IMR-90 (cell line): ENCODE measurements at places on chromosomes 1 and 21. TPM values are rescaled to one million over a fixed set of nuclear protein-coding genes. Genes with fewer than 3 reads are reported as not detected.

DNA sequence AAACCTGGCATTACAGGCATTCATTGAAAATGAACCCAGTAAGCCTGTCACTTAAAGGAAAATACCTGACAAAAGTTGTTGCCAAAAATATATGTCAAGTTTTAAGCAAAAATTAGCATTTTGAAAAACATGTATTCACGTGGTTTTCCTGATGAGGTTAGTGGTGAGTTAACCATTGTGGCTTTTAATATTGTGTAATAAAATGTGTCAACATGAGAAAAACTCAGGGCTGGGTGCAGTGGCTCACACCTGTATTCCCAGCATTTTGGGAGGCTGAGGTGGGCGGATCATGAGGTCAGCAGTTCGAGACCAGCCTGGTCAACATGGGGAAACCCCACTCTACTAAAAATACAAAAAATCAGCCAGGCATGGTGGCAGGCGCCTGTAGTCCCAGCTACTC is 731.4 kb downstream of the KCNT2 start:
- H3K4me1 ChIP-seq: no peaks in the 10 kb centered on the region
- no peaks in the 10 kb centered on the region for H3K36me3 ChIP-seq
- H3K27ac ChIP-seq: no peak overlapping the region
- no peak overlapping the region for H3K4me3 ChIP-seq

DNA sequence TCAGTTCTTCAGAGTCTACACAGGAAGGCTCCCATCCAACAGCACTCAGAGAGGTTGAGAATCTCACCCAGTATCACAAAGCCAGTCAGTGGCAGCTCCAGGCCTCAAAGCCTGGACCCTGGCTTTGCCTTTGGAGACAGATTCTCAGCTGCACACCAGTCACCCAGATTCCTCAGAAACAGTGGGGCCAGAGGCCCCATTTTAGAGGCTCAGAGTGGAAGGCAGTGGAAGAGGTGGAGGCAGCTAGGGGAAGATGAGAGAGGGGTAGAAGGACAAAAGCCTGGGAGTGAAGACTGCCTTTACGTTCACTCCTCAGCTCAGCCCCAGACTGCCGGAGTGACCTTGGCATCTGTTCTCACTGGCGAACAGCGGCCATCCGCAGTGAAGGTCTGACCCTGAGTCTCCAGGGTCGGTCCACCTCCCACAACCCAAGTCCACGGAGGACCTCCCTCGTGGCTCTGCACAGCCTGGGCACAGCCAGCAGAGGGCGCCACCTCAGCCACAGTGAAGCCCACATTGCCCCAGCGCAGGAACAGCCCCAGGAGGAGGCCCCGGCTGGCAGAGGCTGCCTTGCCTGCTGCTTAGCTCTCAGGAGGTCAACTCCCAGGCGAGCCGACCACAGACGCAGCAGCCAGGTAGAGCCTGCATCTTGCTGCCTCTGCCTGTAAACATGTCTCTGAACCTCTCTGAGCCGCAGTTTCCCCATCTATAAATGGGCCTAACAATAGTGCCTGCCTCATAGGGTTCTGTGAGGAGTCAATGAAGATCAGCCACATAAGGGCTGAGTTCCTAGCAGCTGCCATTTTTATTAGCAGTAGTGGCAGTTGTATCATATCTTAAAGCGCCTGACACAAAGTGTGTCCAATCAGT is 5.9 kb upstream of the FNDC5 start:
- no peak overlapping the region for H3K27ac ChIP-seq
- no peak overlapping the region for H3K4me3 ChIP-seq
- H3K4me1 ChIP-seq: no peaks in the 10 kb centered on the region
- no peaks in the 10 kb centered on the region for H3K36me3 ChIP-seq
- no peak for DNase-seq

DNA sequence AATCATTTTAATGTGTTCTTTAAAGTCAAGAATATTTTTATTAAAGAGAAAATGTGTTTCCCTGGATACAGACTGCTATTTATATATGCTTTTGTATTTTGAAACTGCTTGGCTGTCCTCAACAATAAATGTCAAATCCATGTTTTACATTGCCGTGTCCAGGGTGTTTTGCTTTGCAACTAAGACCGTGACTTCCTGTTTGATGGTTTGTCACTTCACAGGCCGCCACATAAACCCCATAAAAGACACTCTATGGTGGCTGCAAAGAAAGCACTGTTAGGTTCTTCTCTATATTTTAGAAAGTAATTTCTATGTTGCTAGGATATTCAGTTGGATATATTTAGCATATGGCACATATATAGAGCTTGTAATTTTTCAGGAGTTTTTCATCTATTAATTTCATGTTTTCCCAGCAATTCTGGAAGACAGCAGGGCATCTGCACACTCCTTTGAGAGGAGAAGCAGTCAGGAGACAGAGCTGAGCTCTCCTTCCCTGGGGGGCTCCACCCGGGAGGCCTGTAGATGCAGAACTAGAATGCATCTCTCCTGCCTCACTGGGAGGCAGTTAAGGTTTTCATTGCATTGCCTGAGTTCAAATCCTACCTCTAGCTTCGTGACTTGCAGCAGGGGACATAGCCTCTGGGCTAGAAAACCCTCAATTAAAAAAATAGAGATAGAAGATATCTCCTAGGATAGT is 33.1 kb downstream of the PRDM2 start:
- H3K4me3 ChIP-seq: no peak overlapping the region

Gene SLC25A34
- total RNA-seq: under 0.01 TPM in 1 of 2 replicates, not detected in the other

Gene FAM167B
- 0.18 TPM in 1 of 2 replicates, not detected in the other for total RNA-seq

DNA sequence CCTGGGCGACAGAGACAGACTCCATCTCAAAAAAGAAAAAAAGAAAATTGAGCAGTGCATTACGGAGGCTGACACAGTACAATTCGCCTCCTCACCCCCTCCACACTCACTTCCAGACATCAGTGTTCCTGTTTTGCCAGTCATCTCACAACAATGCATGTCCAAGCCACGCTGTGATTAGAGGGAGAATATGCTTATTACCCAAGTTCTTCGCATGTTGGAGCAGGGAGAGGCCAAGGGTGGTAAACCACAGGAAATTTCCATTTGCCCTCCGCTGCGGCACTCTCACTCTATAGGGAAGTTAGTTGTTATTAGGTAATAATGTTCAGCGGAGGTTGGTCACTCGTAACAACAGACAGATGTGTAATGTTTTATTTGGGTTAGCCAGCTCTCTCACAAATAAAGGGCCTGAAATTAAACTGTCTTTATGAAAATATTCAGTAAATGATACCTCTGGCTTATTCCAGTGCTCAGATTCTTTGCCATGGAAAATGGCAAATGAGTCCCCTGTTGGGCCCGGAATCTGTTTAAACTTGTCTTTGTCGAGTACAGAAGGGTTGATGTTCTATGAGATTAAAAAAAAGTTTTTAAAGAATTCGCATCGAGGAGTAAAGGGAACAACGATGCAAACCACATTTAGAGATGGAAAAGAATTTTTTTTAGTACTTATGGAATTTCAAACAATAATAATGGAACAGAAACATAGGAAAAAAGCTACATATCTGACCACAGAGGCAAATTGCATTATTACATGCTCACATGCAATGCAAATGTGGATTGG is 33.1 kb downstream of the KCNJ15 start:
- peak; percentile 98 for DNase-seq
- H3K4me1 ChIP-seq: peaks cover 10% of the 10 kb centered on the region
- no peak overlapping the region; the same call in 1 of the 2 replicates for H3K27ac ChIP-seq
- no peaks in the 10 kb centered on the region for H3K36me3 ChIP-seq
- H3K27me3 ChIP-seq: no peaks in the 10 kb centered on the region; the same call in 1 of the 2 replicates

- H3K27me3 ChIP-seq: peaks cover 30% of the 10 kb centered on the region
Observed at GRCh38 chr21:36661511-36662309, 37.2 kb upstream of the SIM2 start.

DNA sequence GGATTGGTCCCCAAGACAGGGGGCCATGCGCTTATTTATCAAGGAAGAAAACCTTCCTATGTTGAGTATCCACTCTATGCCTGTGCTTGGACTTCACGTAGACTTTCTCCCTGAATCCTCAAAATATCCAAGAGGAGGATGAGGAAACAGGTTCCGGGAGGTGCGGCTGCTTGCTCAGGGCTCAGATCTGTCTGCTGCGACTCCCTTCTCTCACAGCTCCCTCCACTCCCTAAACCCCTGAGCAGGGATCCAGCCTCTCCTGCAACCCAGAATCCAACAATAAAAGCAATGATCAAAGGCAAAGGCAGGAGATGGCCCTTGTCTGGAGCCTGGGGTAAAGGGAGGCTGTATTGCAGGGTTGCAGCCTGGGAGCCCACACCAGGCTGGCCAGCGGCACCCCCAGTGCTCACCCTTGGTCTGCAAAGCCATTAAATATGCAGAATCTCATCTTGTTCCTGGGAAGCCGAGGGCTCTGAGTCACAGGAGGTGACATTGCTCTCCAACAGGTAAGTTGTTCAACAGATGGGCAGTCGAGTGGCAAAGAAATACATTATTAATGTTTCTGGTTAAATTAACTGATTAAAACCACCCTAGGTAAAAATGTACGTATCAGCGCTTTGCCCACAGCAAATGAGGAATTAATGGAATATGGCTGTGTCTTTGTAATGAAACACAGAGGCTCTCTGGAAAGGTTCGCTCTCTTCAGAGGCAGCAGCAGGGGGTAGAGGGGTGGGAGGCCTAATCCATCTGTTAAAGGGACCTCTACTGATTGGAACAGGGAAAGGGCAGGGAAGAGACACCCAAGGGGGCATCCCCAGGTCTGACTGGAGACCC is 111.5 kb downstream of the GRIK3 start:
- no peaks in the 10 kb centered on the region for H3K36me3 ChIP-seq
- no peak overlapping the region for H3K27ac ChIP-seq
- DNase-seq: no peak
- H3K4me3 ChIP-seq: no peak overlapping the region
- H3K4me1 ChIP-seq: no peaks in the 10 kb centered on the region
- no peaks in the 10 kb centered on the region for H3K27me3 ChIP-seq

Gene SPRR1B
- not detected in 2 replicates for total RNA-seq

GRCh38 chr21:21183092-21183491 is 184.9 kb downstream of the NCAM2 start:
- H3K27ac ChIP-seq: no peak overlapping the region; the same call in 1 of the 2 replicates
- peak; percentile 17 for DNase-seq
- no peaks in the 10 kb centered on the region for H3K36me3 ChIP-seq
- peaks cover 3% of the 10 kb centered on the region; the same call in 1 of the 2 replicates for H3K4me1 ChIP-seq
- no peak overlapping the region for H3K4me3 ChIP-seq

- peaks cover 40% of the 10 kb centered on the region for H3K36me3 ChIP-seq
- H3K27me3 ChIP-seq: no peaks in the 10 kb centered on the region
- no peak overlapping the region for H3K4me3 ChIP-seq
Observed at GRCh38 chr1:54220004-54220811, 20.2 kb downstream of the MRPL37 start.

Gene HSPG2
- total RNA-seq: 15.8 and 23.3 TPM in 2 replicates

Gene CD2
- total RNA-seq: not detected in 2 replicates

Gene PERM1
- not detected in 2 replicates for total RNA-seq

Gene TMPRSS15
- not detected in 2 replicates for total RNA-seq

- no peaks in the 10 kb centered on the region for H3K36me3 ChIP-seq
- peaks cover 3% of the 10 kb centered on the region; the same call in 1 of the 2 replicates for H3K4me1 ChIP-seq
- no peak overlapping the region for H3K27ac ChIP-seq
- H3K27me3 ChIP-seq: peaks cover 2% of the 10 kb centered on the region
- no peak overlapping the region for H3K4me3 ChIP-seq
Observed at GRCh38 chr1:14756589-14757285, 158.3 kb downstream of the KAZN start.

GRCh38 chr1:232239998-232240397 is 389.9 kb downstream of the SIPA1L2 start:
- peaks cover 8% of the 10 kb centered on the region for H3K27me3 ChIP-seq
- H3K36me3 ChIP-seq: no peaks in the 10 kb centered on the region
- H3K27ac ChIP-seq: no peak overlapping the region
- no peaks in the 10 kb centered on the region for H3K4me1 ChIP-seq

Gene MPL
- not detected in 2 replicates for total RNA-seq

DNA sequence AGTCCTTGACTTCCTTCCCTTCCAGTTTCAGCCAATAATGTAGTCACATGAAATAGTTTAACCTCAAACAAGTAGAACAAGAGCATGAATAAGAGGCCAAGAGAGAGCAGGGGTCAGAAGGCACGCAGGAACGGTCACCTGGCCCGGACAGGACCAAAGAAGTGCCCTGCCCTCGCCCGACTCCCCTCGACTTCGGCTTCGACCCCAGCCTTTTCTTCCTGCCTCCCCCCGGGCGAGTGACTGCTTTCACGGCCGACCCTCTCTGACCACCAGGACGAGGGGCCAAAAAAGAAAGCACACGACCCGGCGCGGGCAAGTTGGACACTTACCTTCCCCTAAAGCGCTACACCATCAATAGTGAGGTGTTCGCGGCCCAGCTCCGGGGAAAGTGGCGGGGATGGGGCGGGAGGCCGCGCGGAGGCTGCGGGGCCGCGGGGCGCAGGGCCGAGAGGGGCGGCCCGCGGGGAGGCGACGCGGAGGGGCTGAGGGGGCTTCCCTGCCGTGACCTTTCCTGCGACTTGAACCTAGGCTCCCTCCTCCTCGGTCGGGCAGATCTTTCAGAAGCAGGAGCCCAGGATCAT is 519 bp downstream of the RERE start:
- H3K36me3 ChIP-seq: no peaks in the 10 kb centered on the region
- H3K4me3 ChIP-seq: peak overlapping the region; percentile 82
- peaks cover 6% of the 10 kb centered on the region for H3K4me1 ChIP-seq
- DNase-seq: no peak

Gene SZRD1
- 104 and 119 TPM in 2 replicates for total RNA-seq

DNA sequence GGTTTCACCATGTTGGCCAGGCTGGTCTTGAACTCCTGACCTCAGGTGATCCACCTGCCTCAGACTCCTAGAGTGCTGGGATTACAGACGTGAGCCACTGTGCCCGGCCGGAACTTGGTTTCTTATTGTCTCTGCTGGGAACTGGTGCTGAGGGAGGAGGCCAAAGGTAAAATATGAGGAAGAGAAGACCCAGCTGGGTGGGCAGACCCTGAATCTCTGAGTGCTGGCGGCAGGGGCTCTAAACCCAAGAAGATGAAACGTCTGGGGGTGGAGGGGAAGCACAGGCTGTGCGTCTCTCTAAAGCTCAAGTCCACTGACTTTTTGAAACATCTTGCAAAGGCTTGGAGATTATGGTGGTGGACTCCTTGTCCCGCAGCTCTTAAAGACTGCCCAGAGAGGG is 82.0 kb upstream of the TLR5 start:
- no peak for DNase-seq
- H3K36me3 ChIP-seq: no peaks in the 10 kb centered on the region
- no peak overlapping the region for H3K4me3 ChIP-seq
- H3K27ac ChIP-seq: no peak overlapping the region
- peaks cover 3% of the 10 kb centered on the region for H3K4me1 ChIP-seq

Gene KRTAP19-1
- total RNA-seq: not detected in 2 replicates

Gene CENPF
- total RNA-seq: 51.8 and 80.0 TPM in 2 replicates

- H3K27ac ChIP-seq: no peak overlapping the region
- peaks cover 3% of the 10 kb centered on the region for H3K4me1 ChIP-seq
- no peak overlapping the region for H3K4me3 ChIP-seq
Observed at GRCh38 chr1:51558375-51558924, 39.4 kb upstream of the EPS15 start.

Gene ITLN1
- total RNA-seq: not detected in 2 replicates

Gene ANXA9
- under 0.01 and 0.36 TPM in 2 replicates for total RNA-seq

Gene C1orf115
- under 0.01 and 0.18 TPM in 2 replicates for total RNA-seq

Gene OR14K1
- total RNA-seq: not detected in 2 replicates

GRCh38 chr1:184563308-184563707 is 176.5 kb downstream of the C1orf21 start:
- peak; percentile 40 for DNase-seq
- no peak overlapping the region for H3K27ac ChIP-seq
- peaks cover 3% of the 10 kb centered on the region; the same call in 1 of the 2 replicates for H3K4me1 ChIP-seq
- H3K27me3 ChIP-seq: no peaks in the 10 kb centered on the region
- no peaks in the 10 kb centered on the region for H3K36me3 ChIP-seq
